ENCODE measurements at places on chromosomes 2 and 18. TPM values are rescaled to one million over a fixed set of nuclear protein-coding genes. Genes with fewer than 3 reads are reported as not detected.

DNA sequence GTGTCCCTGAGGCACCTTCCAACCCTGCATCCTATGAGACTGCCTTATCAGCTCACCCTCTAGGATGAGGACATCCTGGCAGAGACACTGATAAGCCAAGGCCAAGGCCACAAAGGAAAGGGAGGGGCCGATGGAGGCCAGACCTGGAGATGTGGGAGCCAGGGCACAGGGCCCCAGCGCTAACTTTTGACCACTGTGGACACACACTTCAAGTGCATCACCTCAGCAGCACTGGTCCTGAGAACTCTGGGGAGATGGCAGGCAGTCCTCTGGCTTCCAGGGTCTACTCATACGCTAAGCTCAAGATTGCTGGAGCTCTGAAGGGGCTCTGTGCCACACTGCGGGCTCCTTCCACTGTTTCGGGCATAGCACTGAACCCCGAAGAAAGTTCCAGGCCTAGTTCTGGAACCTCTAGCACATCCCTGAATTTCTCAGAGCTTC lies 100.2 kb upstream of the ID2 start:
- DNase-seq: no peak

DNA sequence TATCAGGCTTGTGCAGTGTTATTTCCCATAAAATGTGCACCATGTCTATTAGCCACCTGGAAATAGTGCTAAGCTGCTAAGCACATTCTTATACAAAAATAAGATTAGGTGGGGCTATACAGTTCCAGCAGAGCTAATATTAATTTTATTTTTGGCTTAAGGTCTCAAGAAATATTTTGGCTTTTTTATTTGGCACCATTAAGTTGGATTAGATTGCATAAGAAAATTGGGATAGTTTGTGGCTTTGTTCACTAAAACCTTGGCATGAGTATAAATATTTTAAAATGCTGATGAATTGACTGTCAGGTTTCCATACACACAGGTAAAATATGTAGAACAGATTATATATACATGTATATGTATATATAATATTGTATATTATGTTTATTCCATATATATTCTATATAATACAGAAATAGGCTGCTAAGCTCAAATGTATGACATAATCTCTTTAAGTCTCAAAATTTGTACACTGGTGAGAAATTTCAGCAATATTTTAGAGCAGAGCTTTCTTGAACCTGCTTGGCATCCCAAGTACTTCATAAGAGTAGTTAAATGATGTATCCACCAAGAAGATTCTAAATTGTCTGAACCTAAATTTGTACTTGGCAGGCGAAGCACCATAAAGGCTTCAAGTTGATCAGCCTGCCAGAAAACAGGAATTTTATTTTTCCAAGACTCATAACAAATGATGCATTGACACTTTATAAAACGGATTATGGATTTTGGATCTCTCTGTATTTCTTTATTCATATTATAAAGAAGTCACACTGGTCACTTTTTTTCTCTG lies 32.6 kb downstream of the CCDC102B start:
- no peak for DNase-seq

GRCh38 chr2:67950919-67951318 lies 111.9 kb downstream of the C1D start:
- DNase-seq: no peak

The LINC00305 gene
- not detected for total RNA-seq

The OSR1 gene
- total RNA-seq: not detected

The SH3BP4 gene
- 56.5 TPM for total RNA-seq

The LIMS3 gene
- 7.3 TPM for total RNA-seq

The SLC5A7 gene
- total RNA-seq: not detected
